ENCODE measurements at places on chromosomes 12 and 14.
A peak's percentile ranks its signal among the peaks of the same experiment; 100 is the strongest.

- no peak for DNase-seq
Measured at GRCh38 chr12:11811008-11811407, 161.5 kb downstream of the ETV6 start.

- no peak for DNase-seq
Measured at GRCh38 chr14:42229976-42230375, 623.3 kb downstream of the LRFN5 start.

DNA sequence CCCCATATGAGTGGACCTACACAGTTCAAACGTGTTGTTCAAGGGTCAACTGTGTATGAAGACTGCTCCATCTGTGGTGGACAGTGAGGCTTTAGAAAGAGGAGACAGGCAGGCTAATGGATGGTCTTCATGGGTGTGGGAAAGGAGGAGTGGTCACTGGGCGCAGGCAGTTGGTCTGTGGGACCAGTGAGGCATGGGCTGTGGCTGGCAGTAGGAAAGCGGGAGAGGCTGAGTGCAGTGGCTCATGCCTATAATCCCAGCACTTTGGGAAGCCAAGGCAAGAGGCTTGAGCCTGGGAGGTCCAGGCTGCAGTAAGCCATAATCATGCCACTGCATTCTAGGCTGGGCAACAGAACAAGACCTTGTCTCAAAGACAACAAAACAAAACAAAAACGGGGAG is 2.0 kb upstream of the NR4A1 start:
- DNase-seq, result no peak

DNA sequence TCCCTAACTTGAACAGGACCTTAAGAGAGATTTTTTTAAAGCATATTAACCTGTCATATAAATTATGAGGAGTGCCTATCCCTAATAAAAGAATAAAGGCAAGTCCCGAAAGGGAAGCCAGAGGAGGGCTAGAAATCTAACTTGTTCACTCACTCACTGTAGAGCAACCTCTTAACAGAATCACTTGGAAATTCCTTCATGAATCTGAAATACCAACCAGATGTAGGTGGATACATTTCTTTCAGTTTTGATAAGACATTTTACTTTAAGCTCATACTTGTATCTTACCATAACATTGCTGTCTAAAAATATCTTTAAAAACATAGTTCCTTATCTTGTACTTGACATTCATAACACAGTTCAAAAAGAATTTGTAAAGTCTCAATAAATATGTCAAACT is 25.7 kb downstream of the NTN4 start:
- DNase-seq, result no peak

GRCh38 chr12:129109174-129110001 is 256.1 kb downstream of the GLT1D1 start:
- DNase-seq, result no peak

DNA sequence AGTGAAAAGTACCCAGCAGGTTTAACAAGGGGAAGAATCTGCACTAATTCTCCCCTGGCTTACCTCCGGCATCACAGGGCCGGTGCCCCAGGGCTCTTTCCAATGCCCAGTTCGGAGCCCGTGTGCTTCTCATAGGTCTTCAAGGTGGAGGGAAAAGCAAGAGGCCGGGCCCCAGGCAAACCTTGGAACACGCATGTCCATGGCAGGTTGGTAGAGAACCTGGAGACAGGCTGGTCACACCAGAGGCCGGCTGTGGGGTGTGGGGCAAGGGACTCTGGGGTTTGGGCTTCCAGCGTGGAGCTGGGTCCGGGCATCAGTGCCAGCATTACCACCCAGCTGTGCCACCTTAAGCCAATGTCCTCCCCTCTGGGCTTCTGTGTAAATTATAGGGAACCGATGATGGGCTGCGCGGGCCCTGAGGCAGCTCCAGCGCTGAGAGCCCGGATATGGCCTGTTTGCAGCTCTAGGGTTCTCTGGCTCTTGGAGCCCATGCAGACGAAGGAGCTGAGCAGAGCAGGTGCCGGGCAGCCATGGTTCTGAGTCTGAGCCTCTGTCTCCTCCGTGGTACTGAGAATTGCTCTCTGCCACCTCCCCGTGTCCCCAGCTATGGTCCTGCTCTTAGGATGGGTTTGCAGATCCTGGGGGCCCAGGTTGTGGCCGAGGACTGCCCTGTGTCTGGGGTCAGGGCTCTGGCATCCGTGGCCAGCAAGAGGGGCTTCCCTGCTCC is 197.0 kb upstream of the C14orf180 start:
- no peak for DNase-seq

DNA sequence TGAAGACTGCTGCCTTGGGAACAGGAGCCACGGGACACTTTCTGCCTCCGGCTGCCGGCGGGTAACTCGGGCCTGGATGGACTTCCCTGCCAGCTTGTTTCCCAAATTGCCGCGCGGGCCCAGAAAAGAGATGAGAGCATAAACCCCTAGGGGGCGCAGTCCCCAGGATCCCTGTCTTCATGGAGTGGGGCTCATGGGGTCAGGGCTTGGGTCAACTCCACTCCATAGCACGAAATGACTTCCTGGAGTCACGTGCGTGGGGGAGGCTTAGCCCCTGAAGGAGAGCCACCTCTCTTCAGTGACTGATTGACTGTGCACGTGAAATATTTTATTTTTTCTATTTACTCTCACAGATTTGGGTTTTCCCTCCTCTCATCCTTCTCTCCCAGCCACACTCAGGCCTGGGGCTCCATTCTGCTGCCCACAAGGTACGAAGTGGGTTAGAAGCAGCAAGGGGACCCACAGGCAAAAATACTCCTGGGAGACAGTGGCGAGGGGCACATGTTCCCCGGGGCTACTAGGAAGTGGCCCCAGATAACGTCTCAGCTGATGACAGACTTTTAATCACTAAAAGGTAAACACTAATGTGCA is 10.0 kb downstream of the PGF start:
- DNase-seq, result no peak

DNA sequence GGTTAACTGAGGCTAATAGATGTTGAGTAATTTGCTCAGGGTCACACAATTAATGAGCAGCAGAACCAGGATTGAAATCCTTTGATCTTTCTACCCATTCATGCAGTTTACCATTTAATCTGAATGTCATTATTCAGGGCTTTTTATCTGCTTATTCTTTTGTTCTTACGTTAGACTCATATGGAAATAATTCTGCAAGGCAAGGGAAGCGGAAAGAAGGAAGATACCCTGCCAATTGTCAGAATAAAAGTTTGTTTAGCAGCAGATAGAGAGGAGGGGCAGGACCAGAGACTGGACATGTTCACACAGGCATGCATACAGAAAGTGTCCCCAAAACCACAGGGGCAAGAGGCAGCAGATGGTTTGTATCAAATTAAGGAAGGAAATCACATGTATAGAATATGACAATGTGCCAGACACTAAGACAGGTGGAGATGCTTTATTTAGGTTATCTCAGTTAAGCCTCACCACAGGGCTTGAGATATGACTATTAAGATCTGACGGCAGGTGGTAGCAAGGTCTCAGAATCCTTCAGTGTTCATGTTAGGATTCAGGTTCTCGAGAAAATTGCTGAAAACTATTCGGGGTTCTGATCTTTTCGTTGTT is 29.8 kb downstream of the BRMS1L start:
- no peak for DNase-seq

DNA sequence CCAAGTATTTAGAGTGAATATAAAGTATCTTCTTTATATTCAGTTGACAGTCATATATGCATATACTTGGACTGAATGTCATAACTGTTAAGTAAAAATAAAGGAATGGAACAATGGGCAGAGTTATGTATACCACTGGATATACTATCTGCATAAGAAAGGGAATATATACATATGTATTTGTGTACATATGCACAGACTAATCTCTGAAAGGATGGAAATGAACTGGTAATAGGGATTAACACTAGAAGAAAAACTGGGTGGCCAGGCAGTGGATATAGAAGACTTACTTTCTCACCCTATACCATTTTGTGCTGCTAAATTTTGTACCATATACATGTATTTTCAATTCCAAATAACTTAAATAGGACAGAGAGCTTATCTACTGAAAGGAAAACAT is 200.1 kb downstream of the MED13L start:
- no peak for DNase-seq

DNA sequence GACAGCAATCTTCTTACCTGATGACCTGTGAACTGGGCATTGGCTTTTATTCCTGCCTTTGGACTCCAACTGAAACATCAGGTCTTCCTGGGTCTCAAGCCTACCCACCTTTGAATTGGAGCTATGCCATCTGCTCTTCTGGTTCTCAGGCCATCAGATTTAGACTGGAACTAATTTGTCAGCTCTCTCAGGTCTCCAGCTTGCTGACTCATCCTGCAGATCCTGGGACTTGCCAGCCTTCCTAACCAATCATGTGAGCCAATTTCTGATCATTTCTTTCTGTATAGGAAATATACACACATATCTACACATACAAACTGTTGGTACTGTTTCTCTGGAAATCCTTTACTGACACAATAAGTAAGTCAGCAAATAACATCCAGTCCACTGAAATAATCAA is 65.3 kb upstream of the TSPAN8 start:
- no peak for DNase-seq

GRCh38 chr14:37658156-37658555 is 62.7 kb downstream of the TTC6 start:
- no peak for DNase-seq

DNA sequence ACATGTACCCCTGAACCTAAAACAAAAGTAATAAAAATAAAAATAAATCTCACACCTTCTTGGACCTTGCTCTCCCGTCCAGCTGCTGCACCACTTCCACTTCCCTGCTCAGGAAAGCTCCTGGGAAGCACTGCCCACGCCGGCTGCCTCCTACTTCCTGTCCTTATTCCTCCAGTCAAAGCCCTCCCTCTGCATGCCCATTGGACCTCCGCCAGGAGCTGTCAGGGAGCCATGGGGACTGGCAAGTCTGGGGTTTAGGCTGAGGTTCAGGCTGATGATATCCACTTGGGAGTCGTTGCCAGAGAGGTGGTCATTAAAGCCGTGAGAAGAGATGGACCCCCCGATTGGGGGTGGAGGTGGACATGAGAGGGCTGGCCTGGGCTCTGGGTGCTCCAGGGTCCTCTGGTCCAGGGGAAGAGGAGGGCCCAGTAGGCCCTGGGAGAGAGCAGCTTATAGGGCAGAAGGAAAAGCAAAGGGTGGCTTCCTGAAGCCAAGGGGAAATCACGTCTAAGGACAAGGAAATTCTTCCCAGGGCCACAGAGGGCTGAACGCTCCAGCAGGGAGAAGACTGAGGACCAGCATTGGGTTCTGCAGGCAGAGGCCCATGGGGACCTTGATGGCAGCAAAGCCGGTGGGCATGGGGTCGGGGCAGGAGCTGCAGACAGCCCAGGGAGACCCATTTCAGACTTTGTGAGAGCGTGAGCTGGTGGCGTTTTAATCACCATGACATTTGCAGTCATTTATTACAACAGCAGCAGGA is 78.7 kb downstream of the FZD10 start:
- no peak for DNase-seq

GRCh38 chr12:89352242-89352491 is 134 bp downstream of the DUSP6 start:
- DNase-seq, result no peak

GRCh38 chr12:113911971-113912759 is 54.0 kb downstream of the RBM19 start:
- DNase-seq, result no peak

DNA sequence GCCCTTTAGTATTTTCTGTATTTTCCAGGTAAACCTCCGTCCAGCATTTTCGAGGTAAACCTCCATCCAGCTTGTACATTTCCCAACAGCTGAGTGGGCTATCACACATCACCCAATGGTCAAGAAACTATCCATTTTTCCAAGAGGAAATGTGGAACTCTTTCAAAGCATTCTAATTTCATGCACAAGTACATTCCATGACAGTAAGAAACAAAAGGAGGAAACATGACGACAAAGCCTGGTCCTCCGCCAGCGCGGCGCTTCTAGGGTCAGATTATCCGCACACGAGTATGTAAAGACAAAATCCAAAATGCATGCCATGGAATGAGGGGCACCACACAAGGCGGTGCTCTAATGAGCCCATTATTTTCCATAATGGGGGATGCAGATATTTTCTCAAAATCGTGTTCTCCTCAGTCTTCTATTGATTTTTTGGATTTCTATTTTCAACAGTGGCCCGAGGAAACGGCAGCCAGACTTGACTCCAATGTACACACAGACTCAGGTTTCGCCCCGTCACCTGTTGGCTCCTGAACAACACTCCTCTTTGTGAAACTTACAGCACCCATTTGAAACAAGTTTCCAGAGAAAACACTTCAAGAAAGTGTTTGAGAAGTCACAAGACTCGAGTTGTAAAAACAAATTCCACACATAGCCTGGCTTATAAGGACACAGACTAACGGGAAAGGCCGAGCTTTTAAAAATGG is 107.4 kb downstream of the PRICKLE1 start:
- no peak for DNase-seq

GRCh38 chr12:58310809-58311622 is 369.6 kb downstream of the ATP23 start:
- DNase-seq, result no peak

DNA sequence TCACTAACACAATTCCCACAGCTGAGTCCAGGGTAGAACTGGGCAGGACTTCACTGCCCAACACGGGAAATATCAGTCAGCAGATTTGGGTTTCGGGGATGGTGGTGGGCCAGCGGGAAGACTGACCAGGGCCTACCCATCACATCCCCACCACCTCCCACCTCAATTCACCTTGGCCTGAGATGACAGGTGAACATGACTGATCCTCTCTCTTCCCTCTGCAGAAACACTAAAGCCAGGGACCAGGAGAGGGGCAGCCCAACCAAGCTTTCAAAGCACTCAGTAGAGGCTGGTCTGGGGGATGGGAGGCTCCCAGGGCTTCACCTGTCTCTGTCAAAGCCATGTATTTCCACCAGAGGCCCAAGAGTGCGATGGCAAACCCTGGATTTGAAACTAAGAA is 2.3 kb downstream of the SERPINA5 start:
- DNase-seq, result no peak

- peak; percentile 3 for DNase-seq
Measured at GRCh38 chr12:31832740-31833729, 104.2 kb upstream of the AMN1 start.

DNA sequence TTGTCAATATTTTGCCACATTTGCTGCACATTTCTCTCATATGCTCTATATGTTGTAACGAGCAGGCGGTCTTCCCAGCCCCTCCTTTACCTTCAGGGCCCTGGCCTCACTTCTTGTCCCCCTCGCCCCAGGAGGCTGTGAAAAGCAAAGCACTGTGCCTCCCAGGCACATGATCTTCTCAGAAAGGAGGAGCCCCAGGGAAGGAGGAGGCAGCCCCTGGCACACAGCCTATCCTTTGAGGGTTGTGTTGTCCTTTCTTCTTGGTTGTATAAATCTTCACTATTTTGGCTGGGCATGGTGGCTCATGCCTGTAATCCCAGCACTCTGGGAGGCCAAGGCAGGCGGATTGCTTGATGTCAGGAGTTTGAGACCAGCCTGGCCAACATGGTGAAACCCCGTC is 77.0 kb downstream of the PPP2R5C start:
- DNase-seq, result no peak

DNA sequence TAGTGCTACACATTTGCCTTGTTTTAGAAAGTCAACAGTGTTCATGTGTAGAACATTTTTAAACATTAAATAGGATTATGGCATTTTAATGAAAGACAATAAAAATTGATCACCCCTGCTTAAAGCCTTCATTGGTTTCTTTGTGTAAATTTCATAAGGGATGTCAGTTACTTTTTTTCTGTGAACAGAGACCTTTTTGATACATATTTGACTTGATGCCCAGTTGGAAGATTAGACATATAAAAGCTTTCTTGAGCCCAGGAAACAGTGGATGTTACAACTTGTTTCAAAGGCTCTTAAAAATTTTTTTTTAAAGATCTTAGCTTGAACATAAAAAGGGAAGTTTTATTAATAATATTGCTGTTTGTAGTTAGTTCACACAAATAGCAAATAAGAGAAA is 168.7 kb upstream of the PDZRN4 start:
- no peak for DNase-seq
